ENCODE measurements at places on chromosomes 7 and 10. TPM values are rescaled to one million over a fixed set of nuclear protein-coding genes. Genes with fewer than 3 reads are reported as not detected.

PPP1R3C gene
- 1.7 TPM for total RNA-seq

GRCh38 chr10:35784751-35785150 lies 142.7 kb upstream of the FZD8 start:
- no peak for DNase-seq

DNA sequence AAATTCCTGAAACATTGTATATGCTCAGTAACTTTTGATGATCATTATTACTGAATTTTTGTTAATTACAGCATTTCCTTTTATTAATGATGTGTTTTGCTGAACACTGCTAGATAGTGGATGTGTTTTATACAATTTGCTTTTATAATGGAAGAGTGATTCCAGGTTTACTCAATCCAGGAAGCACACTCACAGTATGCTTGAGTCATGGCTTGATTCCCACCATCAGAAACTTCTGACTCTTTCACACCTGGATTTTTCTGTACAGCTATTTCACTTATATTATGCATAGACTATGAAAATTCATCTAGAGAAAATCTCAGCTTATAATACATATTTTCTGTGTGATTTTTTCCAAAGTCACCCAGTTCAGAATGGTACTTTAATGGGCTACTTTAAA lies 1040.9 kb downstream of the GRM8 start:
- no peak for DNase-seq

GRCh38 chr10:71046747-71047146 lies 158.4 kb upstream of the PCBD1 start:
- no peak for DNase-seq

DNA sequence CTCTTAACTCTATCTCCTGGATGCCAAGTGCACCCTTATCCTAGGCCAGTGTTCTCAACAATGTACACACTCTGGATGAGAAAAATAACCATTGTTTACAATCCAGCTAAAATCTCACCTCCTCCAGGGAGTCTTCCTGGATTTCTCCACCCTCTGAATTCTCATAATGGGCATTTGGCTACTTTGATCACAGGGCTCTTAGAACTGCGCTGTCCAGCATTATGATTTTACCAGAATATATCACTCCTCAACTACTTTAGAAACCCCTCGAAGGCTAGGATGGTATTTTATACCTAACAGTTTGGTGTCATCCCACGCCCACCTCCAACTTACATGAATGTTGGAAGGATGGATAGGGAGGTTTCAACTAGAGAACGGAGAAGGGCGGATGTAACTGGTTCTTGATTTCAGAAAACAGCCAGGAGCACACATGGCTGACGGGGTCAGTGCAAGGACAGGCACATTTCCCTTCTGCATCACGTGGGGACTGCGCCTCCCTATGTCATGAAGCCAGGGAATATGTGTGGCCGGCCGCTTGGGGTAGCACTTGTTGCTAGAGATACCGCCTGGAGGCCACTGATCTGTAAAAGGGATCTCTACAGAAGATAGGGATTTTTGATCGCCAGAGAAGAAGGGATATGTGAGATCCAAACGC lies 1.2 kb upstream of the ATP6V0E2 start:
- no peak for DNase-seq

- DNase-seq = no peak
These were observed 9.9 kb downstream of the TAS2R41 start for GRCh38 chr7:143487566-143487965.

ZNF282 gene
- 35.7 TPM for total RNA-seq

NPVF gene
- total RNA-seq = not detected

GRCh38 chr10:18417950-18418527 lies 233.3 kb downstream of the NSUN6 start:
- no peak for DNase-seq

DNA sequence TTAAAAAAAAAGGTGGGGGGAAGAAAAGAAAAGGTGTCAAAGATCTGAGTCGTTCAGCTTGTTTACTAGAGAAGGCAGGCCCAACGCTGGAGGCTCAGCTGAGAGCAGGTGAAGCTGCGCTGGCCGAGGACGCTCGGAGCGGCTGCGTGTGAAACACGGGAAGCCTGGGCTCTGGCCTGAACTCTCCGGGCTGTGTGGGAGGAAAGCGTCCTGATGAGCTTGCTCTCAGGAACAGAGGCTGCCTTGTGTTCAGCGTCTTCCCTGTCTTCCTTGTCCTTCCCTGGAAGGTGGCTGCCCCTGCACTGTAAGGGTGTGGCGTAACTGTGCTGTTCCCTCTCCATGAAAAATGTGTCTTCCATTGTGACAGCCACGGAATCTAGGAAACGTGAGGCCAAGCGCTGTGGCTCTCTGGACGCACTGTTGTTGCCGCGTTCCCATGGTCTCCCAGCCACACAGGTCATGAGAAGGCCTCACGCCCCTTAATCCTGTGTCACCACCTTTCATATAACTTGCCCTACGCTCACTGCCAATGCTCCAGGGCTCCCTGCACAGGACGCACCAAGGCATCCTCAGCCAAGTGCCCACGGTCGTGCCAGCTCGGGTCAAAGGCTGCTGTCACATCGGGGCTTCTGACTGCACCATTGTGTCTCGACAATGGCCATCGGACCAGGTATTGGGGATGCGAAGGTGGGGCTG lies 15.8 kb downstream of the IL15RA start:
- no peak for DNase-seq

LIPN gene
- not detected for total RNA-seq

DNA sequence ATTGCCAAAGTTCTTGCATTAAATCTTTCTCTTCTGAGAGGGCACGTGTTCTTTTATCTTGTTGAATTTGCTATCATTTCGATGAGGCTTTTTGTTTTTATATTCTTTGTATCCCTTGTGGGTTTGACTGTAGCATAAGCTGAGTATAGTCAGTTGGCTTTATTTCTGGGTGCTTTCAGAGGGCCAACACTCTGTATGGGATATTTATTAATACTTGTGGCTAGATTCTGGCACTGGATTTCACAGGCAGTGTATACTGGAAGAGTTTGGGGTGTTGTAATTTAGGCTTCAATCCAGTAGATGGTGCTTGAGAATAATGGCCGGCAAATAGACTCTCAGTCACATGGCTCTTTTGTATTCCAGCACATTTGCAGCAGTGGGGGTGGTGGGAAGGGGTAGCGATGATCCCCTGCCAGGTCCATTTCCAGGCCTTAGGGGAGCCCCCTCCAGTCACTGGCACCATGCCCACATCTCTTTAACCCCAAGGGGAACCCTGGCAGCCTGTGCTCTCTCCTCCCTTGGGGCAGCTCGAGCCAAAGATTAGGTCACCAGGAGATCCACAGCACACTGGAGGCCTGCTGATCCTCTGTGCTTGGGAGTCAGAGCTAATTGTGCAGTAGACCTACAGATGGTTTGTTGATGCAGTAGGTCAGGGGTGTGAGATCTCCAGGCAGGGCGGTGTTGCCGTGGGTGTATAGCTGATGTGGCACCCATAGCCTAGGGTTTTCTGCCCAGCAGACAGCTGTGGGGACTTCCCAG lies 81.8 kb downstream of the PTPN20 start:
- peak; percentile 56 for DNase-seq

GRCh38 chr7:81162234-81162633 lies 243.4 kb upstream of the SEMA3C start:
- DNase-seq = no peak

SFTPA1 gene
- total RNA-seq = not detected

GRCh38 chr10:78757344-78757925 lies 311.3 kb upstream of the ZMIZ1 start:
- no peak for DNase-seq
